ENCODE measurements at places on chromosomes 4 and X.

GRCh38 chr4:6767386-6767747 is 15.2 kb upstream of the KIAA0232 start:
- no peak for DNase-seq

DNA sequence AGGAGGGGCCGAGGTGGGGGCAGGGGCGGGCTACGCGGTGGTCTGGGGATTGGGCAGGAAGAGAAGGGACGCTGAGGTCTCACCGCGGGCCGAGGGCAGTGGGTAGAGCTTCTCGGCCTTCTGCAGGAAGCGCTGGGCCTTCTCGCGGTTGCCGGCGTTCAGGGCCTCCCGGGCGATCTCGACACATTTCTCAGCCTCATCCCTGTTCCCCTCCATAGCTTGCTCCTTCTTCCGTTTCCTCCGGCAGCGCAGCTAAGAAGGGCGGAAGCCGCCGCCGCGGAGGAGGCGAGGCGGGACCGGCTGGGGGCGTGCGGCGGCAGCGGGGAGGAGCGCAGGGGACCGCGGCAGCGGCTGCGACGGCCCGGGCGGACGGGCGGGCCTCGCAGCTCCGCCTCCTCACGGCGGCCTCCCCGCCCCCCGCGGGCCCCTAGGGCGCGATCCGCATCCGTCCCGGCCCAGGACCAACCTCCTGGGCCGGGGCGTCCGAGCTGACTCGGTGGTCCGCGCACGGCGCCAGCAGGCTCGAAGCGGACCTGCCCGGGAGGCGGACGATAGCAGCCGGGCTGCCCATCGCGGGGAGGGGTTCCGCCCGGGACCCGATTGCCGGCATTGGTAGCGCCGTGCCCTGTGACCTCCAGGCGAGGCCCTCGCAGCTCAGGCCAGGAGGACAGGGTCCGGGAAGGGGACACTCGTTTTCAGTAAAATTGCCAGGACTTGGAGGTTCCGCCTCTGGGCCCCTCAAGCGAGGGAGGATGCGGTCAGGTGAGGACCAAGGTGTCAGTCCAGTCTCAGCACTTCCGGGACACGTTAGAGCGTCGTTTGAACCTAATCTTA is at the start of gene DNAJB14:
DNAJB14 (minus strand) TSS at position 263 of the 834 bp plus-strand sequence; CDS start at position 216, 47 bp downstream.
- DNase-seq, result peak; percentile 66

- no peak for DNase-seq
These were observed 92.4 kb downstream of the CXCL13 start for GRCh38 chr4:77697860-77698590.

- DNase-seq, result no peak
These were observed 110.4 kb downstream of the FRAS1 start for GRCh38 chr4:78167510-78167909.
